T-helper 22 cell (primary cell): ENCODE measurements at places on chromosomes 5 and 9.

DNA sequence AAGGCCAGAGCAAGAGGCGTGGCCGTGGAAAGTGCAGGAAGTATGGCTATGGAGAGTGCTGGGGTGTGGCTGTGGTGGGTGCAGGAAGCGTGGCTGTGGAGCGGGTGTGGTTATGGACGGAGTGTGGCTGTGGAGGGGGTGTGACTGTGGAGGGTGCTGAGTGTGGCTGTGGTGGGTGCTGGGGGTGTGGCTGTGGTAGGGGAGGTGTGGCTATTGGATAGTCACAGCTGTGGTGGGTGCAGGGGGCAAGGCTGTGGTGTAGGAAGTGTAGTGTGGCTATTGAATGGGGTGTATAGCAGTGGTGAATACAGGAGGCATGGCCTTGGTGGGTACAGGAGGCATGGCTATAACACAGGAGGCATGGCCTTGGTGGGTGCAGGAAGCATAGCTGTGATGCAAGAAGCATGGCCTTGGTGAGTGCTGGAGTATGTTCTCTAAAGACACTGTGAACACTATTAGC lies 40.8 kb upstream of the SPATA31C2 start:
- DNase-seq: no peak

GRCh38 chr5:124789104-124789605 lies 42.7 kb upstream of the ZNF608 start:
- DNase-seq: no peak

- no peak for DNase-seq
Measured at GRCh38 chr5:180975338-180975737, 13.3 kb upstream of the BTNL3 start.

GRCh38 chr5:31537851-31538250 lies 5.8 kb downstream of the C5orf22 start:
- DNase-seq: no peak

DNA sequence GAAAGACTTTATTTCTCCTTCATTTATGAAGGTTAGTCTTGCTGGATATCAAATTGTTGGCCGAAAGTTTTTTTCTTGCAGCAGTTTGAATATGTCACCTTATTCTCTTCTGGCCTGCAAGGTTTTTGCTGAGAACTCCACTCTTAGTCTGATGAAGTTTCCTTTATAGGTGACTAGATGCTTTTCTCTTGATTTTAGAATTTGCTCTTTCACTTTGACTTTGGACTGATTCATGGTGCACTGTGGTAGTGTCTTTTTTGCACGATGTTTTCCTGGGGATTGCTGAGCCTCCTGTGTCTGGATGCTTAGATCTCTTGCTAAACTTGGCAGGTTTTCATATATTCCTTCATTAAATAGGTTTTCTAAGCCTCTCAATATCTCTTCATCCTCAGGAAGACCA lies 12.4 kb downstream of the AHRR start:
- no peak for DNase-seq

- no peak for DNase-seq
Measured at GRCh38 chr5:165209101-165209727, 1703.8 kb downstream of the MAT2B start.

DNA sequence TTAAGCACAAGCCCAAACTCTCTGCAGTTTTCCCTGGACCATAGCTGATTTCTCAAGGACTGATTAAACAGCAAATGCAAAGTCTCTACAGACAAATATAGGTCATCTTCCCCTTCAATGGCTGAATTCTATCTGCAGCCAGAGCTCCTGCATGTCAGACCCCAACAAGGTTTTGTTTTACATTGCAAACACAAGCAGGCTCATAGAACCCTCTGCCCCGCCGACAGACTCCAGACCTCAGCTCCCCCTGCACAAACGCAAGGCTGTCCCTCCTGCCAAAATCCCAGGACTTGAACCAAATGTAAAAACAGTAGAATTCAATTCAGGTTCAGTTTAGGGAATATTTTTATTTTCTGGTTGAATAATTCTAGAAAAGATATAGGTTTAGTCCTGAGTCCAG lies 526.7 kb upstream of the TRPC7 start:
- no peak for DNase-seq

GRCh38 chr5:72436796-72437471 lies 70.3 kb downstream of the ZNF366 start:
- DNase-seq: no peak

DNA sequence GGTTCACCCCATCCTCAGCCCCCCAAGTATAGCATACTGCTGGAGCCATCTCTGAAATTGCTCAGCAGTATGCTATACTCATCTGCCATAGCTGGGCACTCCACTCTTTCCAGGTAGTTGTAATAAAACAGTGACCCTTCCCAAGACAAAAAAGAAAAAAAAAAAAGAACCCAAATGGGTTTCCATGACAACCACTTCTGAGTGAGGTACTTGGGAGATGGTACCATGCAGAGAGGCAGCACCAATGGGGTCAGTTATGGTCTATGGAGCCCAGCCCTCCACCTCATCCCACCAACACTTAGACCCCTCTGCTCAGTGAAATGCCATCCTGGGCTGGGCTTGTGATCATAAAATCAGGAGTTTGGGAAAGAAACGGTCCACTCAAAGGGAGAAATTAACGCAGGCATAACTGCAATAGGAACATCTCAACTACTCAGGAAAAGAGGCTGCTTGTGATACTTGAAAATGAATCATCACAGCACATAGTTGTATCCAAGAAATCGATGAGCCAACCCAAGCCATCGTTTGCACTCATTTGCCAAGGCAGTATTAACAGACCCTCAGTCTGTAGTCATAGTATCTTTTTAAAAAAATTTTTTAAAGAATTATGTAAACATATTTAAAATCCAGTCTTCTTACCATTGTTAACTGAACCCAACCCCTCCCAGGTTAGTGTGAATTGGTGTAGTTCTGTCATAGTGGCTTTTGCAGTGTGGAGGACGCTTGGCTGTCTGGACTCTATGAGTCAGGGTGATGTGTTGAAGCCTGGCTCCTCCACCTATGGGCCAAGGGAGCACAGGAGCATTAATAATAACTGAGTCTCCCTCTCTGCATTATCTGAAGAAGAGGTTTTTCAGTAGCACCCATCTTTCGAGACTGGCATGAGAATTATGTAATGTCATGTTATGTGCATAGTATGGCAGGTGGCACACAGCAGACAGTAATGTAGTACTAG lies 402.7 kb downstream of the SPOCK1 start:
- DNase-seq: no peak

GRCh38 chr5:113357696-113358476 lies 76.9 kb downstream of the TSSK1B start:
- no peak for DNase-seq

DNA sequence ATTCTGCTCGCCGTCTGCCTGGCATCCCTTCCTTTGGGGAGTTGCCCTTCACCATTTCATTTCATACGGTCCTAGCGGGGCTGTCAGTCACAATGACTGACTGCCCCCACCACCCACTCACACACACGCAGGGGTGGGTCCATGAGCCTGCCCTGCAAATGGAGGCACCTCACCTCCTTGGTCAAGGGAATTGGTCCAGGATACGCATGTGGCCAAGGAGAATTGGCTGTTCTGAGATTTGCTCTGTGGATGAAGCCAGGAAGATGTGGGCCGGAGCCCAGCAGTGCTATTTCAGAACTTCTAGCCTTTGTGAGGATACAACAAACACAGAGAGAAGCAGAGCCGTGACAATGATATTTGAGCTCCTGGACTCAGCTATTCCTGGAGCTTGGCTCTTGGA lies 17.0 kb downstream of the C1QTNF2 start:
- no peak for DNase-seq

DNA sequence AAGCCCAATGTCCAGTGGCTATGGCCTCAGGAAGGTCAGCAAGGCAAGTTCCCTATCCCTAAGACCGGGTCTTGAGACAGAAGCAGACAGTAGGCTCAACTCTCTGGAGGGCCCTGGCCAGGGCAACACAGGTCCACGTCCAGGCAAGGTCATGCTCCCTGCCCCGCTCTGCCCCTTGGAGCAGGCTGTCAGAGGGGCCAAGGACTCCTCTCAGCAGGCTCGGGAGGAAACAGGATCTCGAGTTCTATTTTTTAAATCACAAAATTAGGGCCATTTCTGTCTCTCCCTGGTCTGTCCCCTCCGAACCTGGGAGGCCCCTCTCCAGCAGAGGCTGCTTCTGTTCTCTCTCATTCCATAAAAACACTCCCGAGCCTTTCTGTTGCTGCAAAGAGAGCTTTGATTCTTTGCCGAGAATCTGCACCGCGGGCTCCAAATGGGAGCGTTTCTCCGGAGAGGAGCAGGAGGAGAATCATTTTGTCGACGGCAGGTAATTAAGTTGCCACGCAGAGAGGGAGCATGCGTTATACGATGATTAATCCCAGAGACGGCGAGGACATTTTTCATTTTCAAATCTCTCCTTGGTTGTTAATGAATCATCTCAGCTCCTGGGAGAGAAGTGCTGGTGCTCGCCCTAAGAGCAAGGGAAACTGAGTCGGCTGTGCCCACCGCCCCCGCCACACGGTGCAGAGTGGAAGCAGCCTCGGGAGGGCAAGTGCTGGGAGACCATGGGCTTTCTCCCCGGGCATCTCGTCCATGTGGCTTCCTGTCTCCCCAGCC lies 24.5 kb upstream of the FCN1 start:
- no peak for DNase-seq

- DNase-seq: no peak
Measured at GRCh38 chr5:56264417-56265025, 31.4 kb upstream of the ANKRD55 start.

DNA sequence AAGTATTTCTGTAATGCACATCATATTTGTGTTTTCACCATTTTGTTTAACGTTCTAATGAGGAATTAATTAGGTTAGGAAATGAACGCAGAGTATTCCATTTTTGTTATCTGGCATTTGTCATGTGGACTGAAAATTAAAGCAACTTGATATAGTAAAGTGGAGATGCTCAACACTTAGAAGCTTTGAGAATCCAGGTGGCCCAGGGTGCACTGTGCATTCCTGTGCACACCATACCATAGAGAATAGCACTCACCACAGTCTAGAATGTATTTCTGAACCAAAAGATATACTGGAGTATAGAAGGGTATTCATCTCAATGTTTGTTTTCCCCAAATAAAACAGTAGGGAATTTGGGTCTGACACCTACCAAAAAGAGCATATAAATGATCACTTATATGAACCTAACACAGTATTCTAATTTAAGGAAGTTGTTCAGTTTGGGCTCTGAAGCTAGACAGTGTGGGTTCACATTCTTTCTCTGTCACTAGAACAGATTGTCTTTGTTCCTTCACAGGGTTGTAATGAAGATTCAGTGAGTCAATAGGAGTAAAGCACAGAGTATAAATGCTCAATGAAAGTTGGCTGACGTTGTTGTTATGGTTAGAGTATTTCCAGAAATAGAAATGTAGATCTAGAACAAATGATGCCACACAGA lies 125.6 kb upstream of the DMRT1 start:
- no peak for DNase-seq

- no peak for DNase-seq
Measured at GRCh38 chr5:35466746-35467145, 150.9 kb upstream of the SPEF2 start.

DNA sequence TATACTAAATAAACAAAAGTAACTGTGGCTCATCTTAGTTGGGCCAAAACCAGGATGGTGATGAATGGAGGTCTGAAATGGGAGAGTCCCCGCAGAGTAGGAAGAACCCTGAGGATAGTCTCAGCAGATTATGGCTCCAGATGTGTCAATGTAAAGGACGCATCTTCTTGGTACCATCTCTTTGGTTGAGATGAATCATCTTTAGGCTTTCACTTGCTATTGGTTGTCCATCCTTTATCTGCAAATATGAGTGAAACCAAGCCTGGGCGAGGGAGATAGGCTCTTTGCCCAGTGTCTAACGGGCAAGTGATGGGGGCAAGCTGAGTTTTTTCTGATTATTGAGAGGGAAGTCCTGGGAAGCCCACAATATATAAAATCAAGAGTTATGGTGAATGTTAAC lies 19.4 kb upstream of the LCP2 start:
- no peak for DNase-seq

GRCh38 chr9:30718483-30718882 lies 1666.0 kb upstream of the ACO1 start:
- no peak for DNase-seq

DNA sequence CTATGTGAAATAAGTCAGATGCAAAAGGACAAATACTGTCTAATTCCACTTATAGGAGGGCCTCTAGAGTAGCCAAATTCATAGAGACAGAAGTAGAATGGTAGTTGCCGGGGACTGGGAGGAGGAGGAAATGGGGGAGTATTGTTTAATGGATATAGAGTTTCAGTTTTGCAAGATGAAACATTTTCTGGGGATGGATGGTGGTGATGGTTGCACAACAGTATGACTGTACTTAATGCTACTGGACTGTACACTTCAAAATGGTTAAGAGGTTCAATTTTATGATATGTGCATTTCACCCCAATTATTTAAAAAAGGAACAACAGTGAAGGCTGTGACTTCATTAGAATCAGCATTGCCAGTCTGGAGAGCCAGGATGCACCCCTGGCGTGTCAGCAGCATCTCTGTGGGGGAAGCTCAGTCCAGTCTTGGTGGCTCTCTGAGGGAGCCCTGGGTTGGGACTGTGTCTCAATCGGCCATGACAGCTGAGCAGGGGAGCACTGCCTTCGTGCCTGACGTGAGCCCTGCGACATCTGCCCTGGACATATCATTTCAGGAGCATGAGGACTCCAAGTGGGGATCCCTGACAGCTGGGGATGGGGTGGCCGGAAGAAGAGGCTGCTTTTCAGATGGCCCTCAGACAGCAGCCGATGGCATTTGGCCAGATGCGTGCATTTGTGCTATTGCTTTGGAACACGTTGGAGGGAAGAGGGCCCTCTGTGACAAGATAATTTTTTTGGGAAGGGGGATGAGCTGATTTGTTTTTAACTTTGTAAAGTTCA lies 130.8 kb upstream of the STC2 start:
- no peak for DNase-seq

- DNase-seq: no peak
Measured at GRCh38 chr5:9617739-9618504, 12.2 kb downstream of the TAS2R1 start.

GRCh38 chr9:81825846-81826516 lies 102.2 kb upstream of the SPATA31D4 start:
- DNase-seq: no peak

- no peak for DNase-seq
Measured at GRCh38 chr5:103466495-103466894, 96.1 kb downstream of the NUDT12 start.

DNA sequence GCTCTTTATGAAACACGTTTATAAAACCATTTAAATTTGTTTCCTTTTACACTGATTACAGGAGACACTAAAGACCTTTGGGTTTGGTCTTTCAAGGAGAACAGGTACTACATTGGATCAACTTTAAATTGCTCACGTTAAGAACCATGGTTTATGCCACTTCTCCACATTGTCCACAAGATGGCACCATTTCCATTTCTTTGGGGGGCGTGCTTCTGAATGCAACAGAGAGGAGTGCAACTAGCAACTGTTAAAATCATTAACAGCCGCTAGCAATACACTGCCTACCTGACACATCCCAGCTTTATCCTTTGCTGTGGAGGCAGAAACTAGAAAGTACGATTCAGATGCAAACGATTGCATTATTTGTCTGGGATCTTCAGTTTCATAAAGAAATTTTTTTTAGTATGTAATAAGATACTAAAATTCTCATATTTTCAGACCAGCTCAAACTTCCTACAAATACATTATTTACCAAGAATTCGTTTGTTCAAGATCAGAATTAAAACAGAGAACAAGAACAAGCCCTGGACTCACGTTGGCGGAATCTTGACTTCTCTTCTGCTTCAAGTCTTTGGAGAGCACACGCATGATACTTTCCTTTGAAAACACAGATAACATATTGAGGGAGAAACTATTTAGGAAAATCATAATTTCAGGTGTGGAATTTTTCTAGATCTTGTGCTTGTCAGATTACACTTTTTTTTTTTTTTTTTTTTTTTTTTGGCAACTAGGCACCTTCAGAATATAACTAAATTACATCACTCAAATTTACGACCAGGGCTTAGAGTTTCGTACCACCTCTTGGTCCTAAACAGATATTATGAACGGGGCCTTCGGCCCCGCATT lies 702 bp downstream of the CDC20B start:
- DNase-seq: peak; percentile 41
